ENCODE measurements at places on chromosomes 4 and X.

GRCh38 chrX:95427389-95427788, 1257.3 kb upstream of the DIAPH2 start:
- no peak for DNase-seq

- no peak for DNase-seq
Observed at GRCh38 chrX:10048707-10049106, 81.5 kb downstream of the CLDN34 start.

- no peak for DNase-seq
Observed at GRCh38 chr4:119238068-119238722, 25.7 kb downstream of the USP53 start.

GRCh38 chr4:184748251-184748652, 14.4 kb upstream of the CENPU start:
- no peak for DNase-seq

DNA sequence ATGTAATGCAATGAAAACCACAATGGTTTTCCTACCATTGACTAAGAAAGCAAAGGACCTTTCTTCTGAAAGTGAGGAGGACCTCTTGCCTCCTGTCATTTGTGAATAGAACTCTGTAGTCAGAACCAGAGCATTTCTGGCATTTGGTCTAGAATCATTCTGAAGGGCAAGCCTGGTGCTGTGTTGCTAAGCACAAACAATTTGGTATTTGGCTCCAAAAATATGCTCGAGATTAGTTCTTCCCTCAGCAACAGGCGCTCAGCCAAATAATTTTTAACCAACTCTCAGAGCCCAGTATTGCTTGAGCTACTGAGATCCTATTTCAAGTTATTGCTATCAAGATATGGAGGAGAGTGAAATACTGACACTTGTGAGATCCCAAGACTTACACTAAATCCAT, 71.0 kb downstream of the SNCA start:
- DNase-seq: no peak

GRCh38 chr4:17619416-17620105, 5.1 kb downstream of the MED28 start:
- DNase-seq: no peak

- no peak for DNase-seq
Observed at GRCh38 chr4:172813359-172813923, 355.2 kb upstream of the GALNT7 start.

DNA sequence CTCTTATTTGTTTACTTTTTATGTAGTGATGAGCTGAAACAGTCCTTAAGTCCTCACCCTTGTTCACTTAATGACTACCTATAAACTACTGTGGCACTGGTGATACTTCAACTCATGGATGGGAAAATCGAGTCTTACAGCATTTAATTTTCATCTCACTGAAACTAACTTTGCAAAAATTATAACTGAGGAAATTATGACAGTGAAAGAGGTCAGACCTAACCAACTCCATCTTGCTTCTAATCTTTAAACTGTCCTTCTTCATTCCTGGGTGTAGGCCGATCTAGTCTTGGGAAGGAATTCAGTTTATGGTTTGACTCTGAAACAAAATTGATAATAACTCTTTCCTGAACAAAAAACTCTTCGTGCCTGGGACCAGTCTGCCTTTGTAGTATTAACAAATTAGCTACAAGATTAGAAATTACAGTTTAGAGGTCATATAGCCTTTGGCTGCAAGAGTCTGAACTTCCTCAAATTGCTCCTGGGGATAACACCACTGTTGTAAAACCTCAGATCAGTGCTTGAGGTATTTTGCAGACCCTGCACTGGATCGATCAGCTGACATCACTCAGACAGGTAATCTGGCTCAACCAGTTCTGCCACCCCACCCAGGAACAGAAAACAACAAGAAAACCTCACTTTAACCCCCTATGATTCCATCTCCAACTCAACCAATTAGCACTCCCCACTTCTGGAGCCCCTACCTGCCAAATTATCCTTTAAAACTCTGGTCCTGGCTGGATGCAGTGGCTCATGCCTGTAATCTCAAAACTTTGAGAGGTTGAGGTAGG, 995.7 kb upstream of the PRKX start:
- no peak for DNase-seq

GRCh38 chr4:179123084-179123483, 1680.8 kb upstream of the AGA start:
- DNase-seq: no peak

- no peak for DNase-seq
Observed at GRCh38 chrX:68203211-68203610, 230.1 kb downstream of the OPHN1 start.

DNA sequence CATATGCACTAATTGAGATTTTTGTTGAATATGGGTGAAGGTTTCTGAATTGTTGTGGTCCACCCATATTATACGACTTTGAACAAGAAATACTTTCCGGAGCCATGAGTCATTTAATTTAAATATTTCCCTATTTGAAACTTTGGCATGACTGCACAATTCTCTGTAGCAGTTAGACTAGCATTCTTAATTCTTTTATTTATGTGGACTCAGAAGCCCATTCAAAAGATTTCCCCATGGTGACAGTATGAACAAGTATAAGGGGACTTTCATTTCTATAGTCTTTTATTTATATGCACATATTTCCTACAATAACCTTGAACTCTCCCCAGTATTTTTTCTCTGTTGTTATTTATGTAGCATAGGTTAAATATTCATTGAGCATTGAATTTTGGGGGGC, 72.6 kb downstream of the DTHD1 start:
- DNase-seq: no peak

GRCh38 chrX:139766545-139766983, 58.6 kb upstream of the MCF2 start:
- DNase-seq: peak; percentile 1

- DNase-seq: no peak
Observed at GRCh38 chrX:2628751-2629315, 62.3 kb upstream of the CD99 start.

GRCh38 chr4:5014007-5014682, 5.1 kb downstream of the CYTL1 start:
- DNase-seq: no peak

- no peak for DNase-seq
Observed at GRCh38 chrX:16718824-16719333, 533 bp upstream of the SYAP1 start.

GRCh38 chr4:66000510-66001117, 330.3 kb upstream of the EPHA5 start:
- DNase-seq: no peak

DNA sequence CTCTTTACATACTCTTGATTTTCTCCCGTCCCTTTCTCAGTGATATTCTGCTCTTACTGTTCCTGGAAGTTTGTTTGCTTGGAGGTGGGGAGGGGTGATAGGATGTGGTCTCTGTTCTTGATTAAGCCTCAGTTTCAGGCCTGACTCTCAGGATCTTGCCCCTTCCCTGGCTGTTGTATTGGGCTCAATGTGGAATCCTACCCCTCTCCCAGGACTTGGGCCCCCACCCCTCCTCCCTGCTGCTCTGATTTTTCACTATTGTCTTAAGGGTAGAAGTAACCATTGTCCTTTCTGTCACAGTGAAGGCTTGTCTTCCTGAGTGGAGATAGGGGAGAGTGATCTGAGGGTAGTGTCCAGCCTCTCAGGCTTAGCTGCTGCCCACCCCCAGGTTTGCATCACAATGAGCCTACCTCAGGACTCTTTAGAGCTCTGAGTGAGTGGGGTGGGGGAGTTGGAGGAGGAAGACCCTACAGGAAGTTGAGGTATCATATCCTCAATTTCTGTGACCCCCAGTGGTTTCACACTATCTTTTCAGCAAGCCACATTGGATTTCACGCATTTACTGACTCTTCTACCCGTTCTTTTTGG, 16.5 kb downstream of the CDKL5 start:
- no peak for DNase-seq

GRCh38 chr4:3530663-3531254, 1.5 kb downstream of the LRPAP1 start:
- DNase-seq: no peak

DNA sequence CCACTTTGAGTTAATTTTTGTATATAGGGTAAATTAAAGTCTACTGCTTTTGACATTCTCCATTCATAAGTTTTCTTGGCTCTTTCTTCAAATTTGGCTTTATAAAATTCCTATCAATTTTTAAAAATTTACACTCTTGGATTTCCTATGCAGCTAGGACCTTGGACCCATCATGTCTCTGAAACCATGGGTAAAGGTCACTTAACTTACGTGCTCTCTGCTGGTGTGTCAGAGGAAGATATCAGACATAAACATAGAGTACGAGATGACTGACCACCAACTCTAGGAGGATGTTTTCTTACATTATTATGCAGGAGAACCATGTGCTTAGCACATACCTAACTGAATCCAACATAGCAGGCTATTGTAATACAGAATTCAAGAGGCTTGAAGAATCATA, 62.5 kb upstream of the C1GALT1C1 start:
- no peak for DNase-seq

GRCh38 chr4:145390571-145390970, 91.1 kb upstream of the SMAD1 start:
- DNase-seq: no peak

DNA sequence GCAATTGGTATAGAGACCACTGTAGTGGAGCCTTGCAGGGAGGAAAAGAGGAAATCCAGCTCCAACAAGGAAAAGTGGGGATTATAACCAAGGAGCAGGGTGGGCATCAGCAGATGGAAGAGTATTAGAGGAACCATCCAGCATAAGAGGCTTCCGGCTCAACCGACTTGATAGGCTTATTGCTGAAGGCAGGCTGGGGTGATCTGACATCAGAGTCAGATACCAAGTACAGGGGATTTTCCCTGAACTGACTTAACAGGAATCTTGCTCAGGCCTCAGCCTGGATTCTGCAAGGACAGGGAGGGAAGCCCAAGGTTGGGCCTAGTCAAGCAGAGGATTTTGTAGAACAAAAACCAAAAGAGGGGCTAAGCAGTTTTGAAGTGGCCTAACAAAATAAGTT, 129.6 kb downstream of the DCLK2 start:
- no peak for DNase-seq

DNA sequence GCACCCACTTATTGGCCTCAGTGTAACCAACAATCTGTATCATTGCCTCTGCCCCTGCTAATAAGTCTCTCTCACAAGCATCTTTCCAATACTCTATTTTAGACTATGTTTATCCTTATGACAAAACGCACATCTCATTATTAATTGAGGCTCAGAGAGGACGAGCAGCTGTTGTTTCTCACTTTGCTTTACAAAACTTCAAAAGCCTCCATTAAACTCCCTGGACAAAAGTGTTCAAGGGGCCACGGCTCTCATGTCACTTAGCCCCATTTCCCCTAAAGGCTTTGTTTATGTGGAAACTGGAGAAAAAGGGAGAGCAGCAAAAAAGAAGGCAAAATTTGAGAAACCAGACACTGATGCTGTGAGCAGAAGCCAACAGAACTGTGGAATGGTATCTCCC, 180.0 kb upstream of the LNX1 start:
- no peak for DNase-seq

DNA sequence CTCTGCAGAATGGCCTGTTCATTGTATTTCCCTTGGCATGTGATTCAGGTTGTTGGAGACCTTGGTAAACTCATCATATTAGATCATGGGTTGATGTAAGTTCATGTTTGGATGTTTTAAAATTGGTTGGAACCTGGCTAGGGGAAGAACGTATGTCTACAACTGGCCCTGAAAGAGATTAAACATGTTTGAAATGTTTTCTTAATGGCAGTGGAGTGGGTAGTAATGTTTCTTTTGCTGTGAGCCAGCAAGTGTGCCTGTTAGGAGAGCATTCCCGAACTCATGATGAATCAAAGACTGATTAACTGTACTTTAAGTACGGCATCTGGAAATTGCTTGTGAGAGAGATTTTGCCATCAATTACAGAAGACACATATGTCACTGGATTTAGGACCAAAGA, 44.5 kb upstream of the SLC4A4 start:
- no peak for DNase-seq

DNA sequence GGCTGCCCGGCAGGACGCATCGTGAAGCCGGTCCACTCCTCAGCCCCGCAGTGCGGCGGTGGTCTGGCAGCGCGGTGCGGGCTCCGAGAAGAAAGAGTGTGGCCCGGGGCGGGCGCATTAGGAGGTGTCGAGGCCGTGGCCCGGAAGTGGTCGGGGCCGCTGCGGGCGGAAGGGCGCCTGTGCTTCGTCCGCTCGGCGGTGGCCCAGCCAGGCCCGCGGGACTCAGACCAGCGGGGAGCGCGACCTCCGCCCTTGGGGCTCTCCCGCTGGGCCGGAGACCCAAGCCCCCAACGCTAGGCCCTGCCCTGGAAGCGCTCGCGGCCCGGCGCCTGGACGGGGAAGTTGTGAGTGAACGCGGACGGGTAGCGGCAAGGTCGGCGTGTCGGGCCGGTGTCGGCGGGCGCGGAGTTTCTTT, 60.0 kb downstream of the HS3ST1 start:
- DNase-seq: no peak

GRCh38 chrX:129139837-129140598, 383.3 kb downstream of the SMARCA1 start:
- DNase-seq: no peak

DNA sequence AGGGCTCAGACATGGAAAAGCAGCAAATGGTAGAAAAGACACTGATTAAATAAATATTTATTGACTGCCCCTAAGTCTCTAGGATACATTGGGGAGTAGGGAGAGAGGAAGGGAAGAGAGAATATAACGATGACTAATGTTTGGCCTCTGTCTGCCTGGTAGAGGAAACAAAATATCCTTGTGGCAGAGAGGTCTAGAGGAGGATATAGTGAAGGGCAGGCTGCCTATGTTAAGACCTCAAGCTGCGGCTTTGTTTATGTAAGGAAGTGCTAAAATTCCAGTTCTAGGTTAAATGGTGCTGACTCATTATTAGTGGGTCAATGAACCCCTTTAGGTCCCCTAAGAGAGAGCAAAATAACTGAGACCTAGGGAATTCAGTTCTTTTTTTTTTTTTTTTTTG, 427.3 kb upstream of the FTHL17 start:
- DNase-seq: no peak

DNA sequence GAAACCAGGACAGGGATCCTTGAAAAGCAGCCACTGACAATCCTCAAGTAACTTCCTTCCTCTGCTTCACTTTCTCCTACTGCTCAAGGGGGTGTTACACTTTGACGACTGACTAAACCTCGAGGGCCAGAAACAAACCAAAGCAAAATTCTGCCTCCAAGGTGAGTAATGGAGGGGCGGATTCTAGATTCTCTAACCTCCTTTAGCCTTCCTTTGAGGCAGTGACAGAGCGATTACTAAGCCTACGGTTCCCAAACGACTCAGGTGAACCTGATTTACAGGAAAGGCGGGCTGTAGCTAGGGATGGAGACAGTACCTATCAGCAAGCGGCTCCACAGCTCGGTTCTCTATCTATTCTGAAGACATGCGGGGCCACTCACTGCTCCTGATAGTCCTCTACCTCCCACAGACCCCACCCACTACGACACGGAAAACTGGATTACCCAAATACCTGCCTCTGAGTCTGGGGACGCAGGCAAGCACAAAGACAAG, 487 bp downstream of the TBCK start:
- no peak for DNase-seq

GRCh38 chr4:102318105-102318504, 27.2 kb downstream of the SLC39A8 start:
- no peak for DNase-seq

DNA sequence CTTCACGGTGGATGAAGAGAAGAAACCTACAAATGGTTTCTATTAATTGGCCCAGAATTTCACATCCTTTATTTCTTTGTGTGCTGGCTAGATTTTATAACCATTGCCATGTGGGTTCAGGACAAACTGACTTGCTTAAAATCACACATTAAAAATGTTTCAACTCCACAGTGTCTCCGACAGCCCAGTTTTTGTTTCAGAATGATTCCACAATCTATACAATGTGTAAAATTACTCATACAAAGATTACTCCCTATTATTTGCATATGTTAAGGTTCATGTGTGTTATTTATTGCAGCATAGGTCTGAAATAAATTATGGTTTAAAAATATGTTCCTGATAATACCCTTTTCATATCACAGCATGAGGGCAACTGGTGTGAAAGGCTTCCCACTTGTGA, 20.6 kb downstream of the DCHS2 start:
- no peak for DNase-seq

- DNase-seq: no peak
Observed at GRCh38 chr4:26124753-26125321, 196.0 kb upstream of the RBPJ start.

All from stimulated activated CD4-positive, alpha-beta T cell treated with anti-CD3 and anti-CD28 coated beads, Interleukin-4, amount 100 ng/mL, for 1 hour (primary cell).